ENCODE measurements at places on chromosomes 7 and 10.

DNA sequence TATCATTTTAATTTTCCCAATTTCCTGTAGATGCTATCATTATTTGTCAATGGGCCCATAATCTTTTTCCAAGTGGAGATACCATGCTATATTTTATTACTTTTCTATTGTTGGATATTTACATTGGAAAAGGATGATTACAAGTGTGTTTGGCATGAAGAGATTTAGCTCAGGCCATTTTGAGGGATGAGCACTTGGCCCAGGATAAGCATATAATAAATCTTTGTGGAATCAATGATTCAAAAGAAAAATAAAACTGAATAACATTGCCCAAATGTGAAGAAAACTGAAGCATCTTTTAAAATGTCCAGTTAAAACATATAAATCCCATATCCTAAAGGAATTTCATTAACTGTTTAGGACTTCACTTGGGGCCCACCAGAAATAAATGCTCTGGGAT, 260.9 kb upstream of the BMPER start:
- DNase-seq, result no peak

DNA sequence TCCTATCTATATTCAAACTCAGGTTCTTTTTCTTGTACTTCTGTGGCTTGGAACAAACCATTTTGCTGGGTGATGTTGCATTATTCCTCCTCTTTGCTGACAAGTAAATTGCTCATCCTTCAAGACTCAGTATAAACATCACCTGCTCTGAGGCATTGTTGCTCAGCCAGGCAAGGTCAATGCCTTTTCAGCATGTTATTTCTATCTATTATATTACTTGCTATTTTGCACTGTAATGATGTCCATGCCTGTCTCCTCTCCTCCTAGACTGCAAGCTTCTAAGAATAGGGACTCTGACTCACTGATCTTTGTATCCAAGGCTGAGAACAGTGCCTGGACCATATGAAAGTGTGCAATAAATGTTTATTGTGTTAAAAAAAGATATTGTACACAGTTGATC, 293.8 kb downstream of the RNLS start:
- DNase-seq, result no peak

GRCh38 chr10:72744566-72744965, 52.6 kb downstream of the MCU start:
- DNase-seq, result no peak

DNA sequence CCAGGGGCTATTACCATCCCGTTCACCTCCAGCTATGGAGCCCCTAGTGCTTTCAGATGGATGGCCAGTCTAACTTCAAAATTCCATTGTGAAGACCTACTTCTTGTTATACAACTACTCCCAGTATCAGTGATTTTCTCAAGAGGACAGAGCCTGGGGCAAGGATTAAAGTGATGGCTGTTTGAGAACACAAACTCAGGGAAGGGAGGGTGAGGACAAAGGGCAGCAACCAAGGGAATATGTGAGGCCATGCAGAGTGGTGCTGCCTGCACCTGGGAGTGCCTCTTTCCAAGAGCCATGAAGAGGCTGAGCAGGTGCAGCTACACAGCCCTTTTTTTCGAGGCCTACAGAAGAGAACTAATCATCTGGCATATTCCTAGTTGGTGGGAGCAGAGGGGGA, 303.5 kb upstream of the BMPER start:
- no peak for DNase-seq

DNA sequence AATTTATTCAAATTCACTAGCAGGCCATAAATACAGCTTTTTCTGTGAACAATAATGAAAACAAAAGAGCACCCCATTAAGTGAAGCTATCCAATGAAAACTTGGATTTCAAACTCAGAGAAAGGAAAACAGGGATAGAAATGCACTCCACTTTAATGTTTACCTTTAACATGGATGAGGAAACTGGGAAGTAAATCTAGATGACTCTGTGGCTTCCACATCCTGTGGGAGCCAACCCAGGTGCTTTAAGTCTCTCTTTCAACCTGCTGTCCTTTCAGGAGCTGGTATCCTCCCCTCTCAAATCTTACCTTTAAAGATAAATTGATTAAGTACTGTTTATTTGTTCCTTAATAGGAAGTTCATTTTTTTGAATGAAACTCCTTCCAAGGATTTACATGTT, 21.5 kb upstream of the SGMS1 start:
- DNase-seq, result no peak

DNA sequence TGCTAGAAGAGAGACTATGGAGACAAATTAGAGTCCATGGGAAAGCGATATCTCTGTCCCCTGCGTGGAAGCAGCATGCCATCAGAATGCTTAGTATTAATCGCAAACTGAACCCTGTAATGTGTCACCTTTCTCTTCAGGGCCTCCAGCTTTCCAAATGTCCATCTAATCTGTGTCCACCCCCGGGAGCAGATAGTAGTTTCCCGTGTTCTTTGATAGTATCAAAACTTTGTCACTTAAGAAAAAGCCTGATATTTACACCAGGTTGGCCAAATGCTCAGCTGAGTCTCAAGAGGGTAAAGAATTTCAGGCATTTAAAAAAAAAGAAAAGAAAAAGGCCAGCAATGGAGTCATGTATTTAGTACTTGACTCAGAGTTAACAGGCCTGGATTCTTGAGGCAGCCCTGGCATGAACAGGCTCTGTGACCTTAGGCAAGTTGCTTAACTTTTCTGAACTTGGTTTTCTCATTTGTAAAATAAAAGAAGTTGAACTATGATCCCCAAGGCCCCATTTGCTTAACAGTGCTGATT, 10.4 kb upstream of the GSAP start:
- DNase-seq, result no peak

GRCh38 chr7:149884016-149884415, 10.2 kb downstream of the ATP6V0E2 start:
- DNase-seq, result no peak

- DNase-seq, result no peak
Observed at GRCh38 chr10:75109459-75109778, 2.0 kb upstream of the SAMD8 start.

- peak; percentile 5 for DNase-seq
Observed at GRCh38 chr7:65475734-65476319, 102.2 kb downstream of the ZNF92 start.

- DNase-seq, result no peak
Observed at GRCh38 chr7:139725077-139725476, 52.7 kb downstream of the HIPK2 start.

- no peak for DNase-seq
Observed at GRCh38 chr7:45001826-45002225, 1.8 kb downstream of the CCM2 start.

DNA sequence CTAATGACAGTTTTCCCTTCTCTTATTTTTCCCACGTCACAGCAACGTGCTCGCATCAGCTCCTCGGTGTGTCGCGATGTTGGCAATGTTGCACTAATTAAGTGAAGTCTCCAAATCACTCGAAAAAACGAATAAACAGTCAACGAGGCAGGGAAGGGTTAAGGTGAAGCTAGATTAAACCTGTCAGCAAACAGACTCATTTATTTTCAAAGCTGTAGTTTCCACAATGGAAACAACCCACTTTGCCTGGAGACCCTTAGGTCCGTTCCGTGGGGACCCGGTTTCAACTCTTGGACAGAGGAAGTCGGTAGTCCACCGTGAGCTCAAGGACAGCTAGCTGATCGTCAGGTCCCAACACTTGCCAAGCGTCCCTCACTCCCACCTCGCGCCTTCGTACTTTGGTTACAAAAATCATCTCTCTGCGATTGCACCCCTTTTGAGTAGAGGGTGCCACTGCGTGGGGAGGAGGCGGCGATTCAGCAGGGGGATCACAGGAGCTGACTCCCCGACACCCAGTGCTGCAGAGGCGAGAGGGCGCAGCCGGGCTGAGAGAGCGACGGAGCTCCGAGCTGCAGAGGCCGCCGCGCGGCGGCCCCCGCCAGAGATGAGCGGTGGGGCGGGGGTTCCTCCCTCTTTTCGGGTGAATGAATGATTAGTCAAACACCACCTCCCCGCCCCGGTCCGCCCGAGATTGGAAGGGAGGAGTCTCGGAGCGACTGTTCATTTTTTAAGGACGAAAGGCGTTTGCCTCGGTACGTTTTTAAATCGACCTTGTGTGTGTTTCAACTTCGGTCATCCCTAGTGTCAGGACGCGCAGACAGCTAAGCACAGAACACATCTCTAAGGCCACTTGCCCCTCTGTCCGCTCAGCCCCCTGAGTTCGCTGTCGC, 1.3 kb upstream of the BMPER start:
- no peak for DNase-seq

DNA sequence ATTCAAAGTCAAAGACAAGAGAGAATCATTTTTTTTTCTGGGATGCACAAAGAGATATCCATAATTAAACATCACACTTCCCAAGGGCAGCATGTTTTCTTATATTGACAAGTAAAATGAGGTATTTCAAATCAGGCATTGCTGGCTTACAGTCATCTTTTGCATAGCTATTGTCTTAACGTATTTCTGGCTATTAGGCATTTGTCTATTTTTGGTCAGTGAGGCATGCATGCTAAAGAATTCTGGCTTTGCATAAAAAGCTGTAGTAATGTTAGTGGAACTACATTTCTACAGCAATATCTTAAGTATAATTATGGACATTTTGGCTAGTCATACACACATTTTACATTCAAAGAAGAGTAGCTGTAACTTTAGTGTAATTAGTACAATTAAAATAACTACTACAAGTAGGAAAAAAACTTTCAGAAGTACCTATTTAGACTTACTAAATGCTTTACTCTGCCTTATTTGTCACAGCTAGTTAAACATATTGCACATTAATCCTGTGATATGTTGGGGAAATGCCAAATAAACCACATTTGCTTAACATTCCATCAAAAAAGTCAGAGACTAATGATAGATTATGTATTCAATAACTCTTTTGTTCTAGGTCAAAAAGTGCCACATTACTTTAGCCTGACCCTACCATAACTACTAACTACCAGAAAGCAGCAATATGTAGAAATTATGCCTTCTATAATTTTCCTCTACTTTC, 76.4 kb downstream of the RELN start:
- no peak for DNase-seq

GRCh38 chr7:2821161-2821841, 22.8 kb downstream of the GNA12 start:
- no peak for DNase-seq

DNA sequence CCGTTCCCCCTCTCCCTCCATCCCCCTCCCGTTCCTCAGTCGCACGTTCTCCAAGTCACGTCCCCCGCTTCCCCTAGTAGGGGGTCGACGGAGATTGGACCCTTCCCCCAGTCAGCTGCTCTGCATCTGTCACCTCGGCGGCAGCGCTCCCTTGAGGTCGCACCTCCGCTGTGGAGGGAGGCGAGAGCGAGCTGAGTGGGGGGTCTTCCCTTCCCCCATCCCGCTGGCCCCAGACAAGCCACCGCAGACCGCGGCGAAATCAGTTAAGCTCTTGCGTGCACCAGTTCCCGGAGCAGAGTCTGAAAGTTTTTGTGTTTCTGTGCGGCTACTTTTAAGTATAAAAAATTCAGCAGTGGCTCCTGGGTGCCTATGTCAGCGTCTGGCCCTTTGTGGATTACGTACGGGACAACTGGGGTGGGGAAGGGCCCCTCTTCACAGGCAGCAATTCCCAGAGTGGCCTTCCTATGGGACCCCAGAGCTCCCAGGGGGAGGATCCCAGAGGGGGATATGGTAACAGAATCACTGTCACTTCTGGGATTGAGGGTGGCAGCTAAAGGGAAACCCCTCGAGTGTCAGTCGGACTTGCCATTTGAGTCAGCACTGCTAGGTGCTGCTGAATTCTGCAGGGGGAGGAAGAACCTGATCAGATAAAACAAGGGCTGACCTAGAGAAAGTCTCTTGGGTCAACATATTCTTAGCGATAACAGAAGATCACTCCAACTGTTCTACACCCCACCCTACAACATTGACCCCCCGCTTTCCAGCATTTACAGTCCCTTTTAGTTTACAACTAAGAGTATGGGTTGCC, 12.5 kb upstream of the DDIT4 start:
- no peak for DNase-seq

DNA sequence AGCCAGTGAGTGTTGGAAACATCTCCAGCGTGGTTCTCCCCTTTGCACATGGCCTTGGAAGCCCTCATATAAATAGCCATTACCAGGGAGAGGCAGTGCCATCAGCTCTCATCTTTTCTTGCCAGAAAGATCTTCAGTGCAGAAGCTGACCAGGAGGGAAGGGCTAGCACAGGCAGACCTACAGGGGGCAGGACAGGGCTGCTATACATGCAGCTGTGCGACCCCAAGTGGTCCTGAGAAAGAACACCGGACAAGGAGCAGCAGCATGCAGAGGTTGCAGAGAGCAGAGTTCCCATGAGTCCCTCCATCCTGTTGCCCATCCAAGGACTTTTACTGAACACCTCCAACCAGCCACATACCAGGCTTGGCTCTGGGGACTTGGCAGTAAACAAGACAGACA, 17.1 kb downstream of the GRID1 start:
- no peak for DNase-seq

- DNase-seq, result no peak
Observed at GRCh38 chr10:85400981-85401695, 965.5 kb downstream of the GRID1 start.

- no peak for DNase-seq
Observed at GRCh38 chr7:93897680-93898079, 7.1 kb upstream of the TFPI2 start.

DNA sequence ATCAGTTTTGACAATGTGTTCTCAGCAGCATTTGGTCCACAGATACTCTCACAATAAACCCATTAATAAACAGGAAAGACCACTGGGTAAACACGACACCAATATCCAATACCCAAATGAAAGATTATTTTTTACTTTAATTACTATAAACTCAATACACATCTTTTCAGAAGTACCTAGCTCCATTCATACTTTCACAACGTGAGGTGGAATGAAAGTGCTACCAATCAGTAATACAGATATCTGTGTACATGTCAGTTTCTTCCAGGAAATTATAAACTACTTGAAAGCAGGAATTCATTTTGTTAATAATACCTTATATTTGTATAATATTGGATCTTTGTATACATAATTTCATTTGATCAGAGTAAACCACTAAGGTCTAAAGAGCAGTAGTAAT, 11.9 kb downstream of the CDK6 start:
- DNase-seq, result no peak

GRCh38 chr10:88245974-88246511, 337.1 kb downstream of the RNLS start:
- DNase-seq, result no peak

- DNase-seq, result no peak
Observed at GRCh38 chr7:45161138-45161537, 3.5 kb downstream of the RAMP3 start.

Measured in stimulated activated CD8-positive, alpha-beta memory T cell treated with anti-CD3 and anti-CD28 coated beads, Interleukin-2, amount 100 ng/mL, for 1 hour (primary cell).